ENCODE measurements at places on chromosomes 1 and 21.

DNA sequence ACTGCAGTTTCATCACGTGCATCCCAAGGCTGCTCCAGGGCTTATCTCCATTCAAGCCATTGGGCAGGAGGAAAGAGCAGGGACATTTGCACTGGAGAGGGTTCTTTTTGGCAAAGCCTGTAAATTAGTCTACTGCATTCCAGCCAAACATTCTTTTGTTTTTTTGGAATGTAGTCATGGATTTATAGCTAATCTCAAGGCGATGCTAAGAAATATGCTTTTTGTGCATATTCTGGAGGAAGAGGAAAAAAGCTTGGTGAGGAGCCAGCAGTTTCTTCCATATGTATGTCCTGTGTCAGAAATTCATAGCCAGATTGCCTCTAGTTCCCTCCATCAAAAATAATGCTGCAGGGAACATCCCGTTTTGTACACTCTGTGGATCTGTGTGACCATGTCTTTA, 221.4 kb downstream of the BACH1 start:
- no peak for DNase-seq

DNA sequence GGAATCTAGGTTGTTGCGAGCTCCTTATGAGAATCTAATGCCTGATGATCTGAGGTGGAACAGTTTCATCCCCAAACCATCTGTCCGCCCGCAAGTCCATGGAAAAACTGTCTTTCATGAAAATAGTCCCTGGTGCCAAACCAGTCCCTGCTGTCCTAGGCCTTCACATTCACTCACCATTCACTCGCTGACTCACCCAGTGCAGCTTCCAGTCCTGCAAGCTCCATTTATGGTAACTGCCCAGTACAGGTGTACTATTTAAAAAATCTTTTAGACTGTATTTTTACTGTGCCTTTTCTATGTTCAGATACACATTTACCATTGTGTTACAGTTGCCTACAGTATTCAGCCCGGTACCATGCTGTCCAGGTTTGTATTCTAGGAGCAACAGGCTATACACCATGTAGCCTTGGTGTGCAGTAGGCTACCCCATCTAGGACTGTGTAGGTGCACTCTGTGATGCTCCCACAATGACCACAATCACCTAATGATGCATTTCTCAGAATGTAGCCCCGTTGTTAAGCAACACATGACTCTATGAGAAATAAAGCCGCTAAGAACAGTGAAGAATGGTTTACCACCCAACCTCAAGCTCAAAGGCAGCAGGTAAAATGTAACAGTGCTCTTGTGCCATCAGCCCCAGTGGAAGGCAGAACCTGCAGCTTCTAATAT, 2.4 kb downstream of the ECHDC2 start:
- DNase-seq: no peak

DNA sequence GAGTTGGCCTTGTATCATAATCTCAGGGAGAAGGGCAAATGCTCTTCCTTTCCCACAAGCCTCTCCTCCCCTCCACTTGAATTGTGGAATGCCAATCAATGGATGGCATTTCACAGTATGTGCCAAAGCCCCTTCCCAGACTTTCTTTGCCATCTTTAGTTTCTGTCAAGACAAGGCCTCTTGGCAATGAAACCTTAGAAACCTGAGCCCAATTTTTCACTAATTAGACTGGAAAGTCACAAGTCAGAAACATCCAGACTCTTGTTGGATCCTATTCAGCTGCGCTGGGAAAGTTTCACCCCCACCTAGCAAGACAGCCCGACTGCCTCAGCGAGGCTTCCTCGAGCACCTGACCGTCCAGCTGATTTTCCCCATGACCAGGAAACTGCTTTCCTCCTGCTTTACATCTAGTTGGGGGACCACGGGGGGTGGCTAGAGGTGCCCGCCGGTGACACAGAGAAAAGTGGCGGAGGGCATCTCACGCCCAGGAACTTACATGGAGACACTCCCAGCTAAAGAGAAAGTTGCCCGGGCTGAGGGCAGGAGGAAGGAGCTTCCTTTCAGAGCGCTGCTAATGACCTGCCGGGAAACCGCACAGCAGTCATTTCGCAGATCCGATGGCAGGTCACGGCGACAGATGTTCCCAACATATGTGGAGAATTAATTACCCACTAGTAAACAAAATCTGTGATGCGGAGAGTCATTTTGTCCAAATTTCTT, 302.6 kb upstream of the RRP15 start:
- no peak for DNase-seq

DNA sequence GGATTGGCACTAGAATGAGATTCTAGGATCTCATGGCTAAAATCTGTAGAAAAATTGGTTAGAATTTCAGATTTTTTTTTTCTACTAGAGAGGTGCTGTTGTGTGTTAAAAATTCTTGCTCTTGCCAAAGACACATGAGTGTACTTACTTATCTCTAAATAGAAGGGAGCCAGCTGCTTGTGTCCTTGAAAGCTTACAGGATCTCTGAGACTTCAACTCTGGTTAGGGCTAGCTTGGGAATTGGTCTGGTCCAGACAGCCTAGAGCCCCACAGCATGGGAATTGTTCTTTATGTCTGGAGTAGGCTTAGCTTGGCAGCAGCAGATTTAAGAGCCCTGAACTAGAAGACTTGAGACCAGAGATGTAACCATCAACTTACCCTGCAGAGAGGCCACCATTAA, 37.3 kb downstream of the MACO1 start:
- DNase-seq: no peak

DNA sequence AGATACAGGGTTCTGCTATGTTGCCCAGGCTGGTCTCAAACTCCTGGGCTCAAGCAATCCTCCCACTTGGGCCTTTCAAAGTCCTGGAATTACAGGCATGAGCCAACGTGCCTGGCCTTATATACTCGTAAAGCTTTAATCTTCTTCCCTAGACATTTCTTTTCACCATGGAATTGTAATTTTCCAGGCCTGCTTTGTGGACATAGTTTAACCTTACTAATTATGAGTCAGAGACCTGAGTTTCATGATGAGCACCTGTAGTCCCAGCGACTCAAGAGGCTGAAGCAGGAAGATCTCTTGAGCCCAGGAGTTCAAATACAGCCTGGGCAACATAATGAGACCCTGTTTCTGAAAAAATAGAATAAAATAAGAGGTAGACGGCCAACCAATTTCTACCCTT, 12.3 kb downstream of the PATJ start:
- no peak for DNase-seq

GRCh38 chr1:200895801-200896530, 1.3 kb downstream of the INAVA start:
- no peak for DNase-seq

DNA sequence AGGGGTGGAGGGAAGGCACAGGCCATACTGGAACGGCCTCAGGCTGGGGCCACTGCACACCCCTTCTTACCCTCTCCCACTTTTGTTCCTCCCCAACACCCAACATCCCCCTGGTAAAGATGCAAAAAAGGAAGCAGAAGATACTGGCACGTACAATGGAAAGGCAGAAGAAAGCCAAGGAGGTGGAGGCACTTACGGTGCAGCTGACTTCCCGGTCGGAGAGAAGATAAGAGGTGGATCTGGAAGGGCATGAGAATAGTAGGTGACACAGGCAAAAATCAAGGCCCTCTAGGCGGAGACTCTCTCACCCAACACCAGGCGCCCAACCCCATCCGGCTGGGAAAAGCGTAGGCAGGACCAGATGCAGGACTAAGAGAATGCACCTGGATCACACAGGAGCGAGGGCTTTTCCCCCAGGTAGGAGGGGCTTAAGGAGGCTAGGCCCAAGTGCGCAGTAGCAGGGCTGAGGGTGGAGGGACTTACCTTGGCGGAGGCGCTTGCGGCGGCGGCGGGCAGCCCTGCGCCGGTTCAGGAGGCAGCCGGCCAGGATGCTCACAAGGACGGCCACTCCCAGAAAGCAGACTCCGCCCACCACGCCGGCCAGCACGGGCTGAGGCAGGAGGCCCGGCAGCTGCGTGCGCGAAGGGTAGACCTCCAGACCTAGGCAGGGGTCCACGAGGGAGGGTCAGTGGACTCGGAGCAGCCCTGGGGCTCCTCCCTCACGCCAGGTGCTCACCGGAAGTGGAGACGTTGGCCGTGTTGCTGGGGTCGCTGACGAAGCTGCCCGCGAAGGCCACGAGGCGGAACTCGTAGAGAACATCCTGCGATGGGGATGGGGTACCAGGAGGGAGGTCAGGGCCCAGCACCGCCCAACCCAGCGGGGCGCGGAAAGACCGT, 4.1 kb upstream of the TAGLN2 start:
- DNase-seq: no peak

- no peak for DNase-seq
Measured at GRCh38 chr21:18382141-18382540, 21.4 kb downstream of the TMPRSS15 start.

DNA sequence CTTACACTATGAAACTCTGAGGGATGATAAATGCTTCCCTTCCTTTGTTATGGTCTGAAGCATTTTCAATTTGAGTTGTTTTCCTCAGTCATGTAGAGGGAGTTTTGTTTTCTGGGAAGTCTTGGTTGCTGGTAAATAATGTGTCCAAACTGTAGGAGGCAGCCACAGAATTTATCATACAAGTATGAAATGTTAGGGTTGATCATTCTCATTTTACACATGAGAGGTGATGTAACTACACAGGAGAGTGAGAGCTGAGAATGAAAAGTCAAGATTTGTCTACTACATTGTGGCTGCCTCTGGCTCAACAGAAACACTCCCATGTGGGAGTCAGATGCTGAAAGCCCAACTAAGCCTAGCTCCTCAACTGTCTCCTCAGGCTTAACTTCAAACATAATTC, 182.5 kb upstream of the SGIP1 start:
- DNase-seq: peak; percentile 87

DNA sequence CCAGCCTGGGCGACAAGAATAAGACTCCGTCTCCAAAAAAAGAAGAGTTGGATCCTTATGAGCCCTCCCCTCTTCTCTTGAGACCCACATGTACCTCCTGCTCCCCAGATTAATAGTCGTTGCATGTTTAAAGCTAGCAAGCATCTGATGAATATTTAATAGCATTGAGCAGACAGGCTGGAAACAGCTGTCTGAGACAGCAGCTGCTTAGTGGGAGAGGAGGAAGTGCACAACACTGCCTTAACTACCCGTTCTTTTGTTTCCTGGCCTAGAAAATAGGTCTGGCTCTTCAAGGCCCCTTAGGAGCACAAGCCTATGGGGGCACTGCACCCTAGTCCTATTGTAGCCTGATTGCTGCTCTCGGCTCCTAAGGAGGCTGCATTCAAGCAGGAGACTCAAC, 17.3 kb upstream of the TMEM39B start:
- no peak for DNase-seq

DNA sequence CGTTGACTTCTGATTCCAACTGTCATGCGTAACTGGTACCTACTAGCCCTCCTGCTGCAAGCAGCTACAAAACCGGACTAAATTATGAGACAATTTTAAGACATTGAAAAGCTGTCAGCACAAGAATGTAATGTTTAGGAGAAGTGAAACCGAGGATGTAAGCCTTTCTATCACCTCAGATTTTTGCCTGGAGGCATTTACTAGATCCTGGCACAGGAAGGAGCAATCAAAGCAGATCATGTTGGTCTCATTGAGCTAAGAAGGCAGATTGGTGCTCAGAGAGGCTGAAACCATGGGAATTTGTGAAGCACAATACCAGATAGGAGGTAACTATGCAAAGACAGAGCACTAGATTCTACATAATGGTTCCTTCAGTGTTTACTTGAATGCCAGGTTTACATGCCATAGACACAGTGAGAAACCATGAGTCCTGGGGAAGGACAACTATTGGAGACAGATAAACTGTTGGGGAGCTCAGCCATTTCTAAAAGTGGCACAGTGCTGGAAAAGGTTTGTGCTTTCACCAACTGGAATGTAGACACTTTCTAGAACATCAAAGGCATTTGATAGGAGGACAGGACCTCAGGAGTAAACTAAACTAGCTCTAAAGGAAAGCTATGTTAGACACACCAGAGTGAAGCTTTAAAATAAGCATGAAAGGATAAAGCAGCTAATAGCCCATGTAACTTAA, 179.4 kb downstream of the LYPLAL1 start:
- no peak for DNase-seq

DNA sequence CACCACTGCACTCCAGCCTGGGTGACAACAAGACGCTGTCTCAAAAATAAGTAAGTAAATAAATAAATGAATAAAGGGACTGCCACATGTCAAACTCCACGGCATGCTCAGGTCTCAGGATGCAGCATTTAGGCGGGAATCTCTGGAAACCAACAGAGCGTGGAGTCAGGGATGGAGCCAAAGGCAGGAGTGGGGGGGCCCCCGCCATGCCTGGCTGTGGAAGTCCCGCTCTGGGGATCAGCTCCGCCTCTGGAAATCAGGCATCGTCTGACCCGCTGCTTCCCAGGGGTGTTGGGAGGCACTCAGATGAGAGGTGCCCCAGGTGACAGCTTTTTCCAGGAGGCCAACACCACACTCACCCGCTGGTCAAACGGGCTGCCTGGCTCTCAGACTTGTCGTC, 20.2 kb downstream of the KIF17 start:
- no peak for DNase-seq

- peak; percentile 35 for DNase-seq
Measured at GRCh38 chr1:236141447-236142252, 689 bp upstream of the GPR137B start.

GRCh38 chr1:16017461-16018303, at the start of gene HSPB7:
HSPB7 (minus strand) TSS chr1:16018043; CDS start chr1:16017963, 80 bp downstream.
- DNase-seq: no peak

GRCh38 chr1:23543707-23544443, 12.8 kb upstream of the E2F2 start:
- DNase-seq: no peak

GRCh38 chr21:30227633-30228404, 11.9 kb upstream of the CLDN8 start:
- peak; percentile 11 for DNase-seq

DNA sequence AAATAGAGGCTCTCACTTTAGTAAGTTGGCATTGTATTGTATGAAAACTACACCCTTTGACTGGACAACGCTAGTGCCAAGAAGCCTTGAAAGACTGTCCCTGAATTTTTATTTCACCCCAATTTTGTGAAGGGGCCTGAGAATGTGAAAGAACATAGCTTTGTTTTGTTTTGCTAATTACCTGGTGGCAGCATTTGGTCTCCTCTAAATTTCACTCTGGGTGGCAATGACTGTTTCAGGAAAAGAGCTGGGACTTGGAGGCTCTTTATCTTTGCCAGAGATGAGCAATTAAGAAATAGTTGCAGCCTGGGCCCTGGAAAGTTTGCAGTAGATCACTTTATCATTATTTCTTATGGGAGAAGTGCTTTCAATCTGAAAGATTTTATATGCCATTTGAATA, 117.6 kb downstream of the KCNK2 start:
- no peak for DNase-seq

DNA sequence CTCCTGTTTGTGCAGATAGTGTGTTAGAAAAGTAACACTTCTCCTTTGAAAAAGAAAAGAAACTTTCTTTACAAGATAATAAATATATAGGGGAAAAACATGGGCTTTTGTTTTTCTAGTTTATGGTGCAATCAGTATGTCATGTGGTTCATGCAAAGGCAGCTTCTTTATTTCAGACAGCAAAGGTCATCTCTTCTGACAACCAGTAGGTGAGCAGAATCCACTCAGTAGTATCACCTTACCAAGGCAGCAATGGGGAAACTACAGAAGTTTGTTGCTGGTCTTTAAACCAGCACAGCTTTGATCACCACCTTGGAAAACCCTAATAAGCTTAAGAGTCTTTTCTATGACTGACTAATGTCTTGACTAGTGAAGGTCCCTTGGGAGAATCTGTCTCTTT, 13.0 kb upstream of the SAMSN1 start:
- peak; percentile 47 for DNase-seq

Measured in suppressor macrophage treated with lipopolysaccharide for 4 hours (primary cell).